ENCODE measurements at places on chromosomes 3 and 15.

GRCh38 chr3:112143689-112144088, 10.6 kb upstream of the GCSAM start:
- DNase-seq: no peak

DNA sequence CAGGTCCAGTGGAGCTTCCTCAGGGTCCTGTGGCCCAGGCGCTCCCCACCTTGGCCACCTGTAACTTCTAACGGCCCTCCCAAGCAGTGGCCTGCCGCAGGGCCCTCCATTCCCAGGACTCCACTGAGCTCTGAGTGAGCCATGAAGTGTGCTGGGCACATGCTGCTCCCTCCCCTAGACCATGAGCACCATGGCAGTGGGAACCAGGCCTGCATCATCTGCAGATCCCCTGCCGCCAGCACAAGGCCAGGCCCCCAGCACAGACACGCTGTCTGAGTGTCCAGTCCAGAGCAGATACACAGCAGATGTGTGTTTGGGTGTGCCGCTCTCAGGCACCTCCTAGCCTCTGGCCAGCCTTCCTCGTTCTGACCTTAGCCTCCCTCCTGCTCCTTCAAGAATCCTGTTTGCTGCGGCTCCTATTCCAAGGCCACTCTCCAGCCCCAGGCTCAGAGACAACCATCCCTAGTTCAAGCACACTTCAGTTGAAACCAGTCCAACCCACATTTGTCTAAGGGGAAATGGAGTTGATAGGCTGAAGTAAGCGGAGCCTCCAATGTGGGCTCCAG, 7.0 kb upstream of the KLF15 start:
- no peak for DNase-seq

GRCh38 chr3:49647741-49648140, 26.4 kb upstream of the APEH start:
- DNase-seq: no peak

DNA sequence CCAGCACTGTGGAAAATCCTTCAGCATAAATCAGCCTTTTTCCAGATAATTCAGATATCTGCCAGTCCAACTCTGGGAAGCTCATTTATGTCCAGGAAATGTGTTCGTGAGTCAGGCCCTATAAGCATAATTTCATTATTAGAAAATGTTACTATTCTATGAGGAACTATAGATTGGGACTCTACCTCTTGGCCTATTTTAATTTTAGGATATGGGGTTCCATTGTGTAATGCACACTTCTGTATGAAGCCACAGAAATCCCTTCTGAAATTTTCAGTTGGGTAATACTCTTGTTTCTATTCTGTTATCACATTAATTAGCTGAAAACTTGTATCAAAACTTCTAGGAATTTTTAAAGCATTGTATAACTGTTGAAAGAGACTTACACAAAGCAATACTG, 43.9 kb upstream of the IL12A start:
- DNase-seq: no peak

GRCh38 chr15:78075490-78076230, 1.9 kb downstream of the TBC1D2B start:
- peak; percentile 26 for DNase-seq

DNA sequence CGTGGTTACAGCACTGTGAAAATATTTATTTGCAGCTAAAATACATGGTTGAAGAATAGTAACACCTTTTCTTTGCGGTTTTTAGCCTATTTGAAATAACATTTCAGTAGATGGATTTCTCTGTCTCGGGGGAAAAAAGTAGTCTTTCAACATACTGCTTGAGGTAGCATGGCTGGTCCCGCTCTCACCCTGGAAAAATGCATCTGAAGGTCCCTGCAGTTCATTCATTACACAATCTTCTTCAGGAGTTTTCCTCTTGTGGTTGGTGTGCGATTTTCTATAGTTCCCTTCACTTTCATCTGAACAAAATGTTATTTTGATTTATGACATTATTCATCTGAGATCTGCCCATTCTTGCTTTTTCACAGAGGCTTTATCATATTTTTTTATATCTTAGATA, 75.9 kb downstream of the STRIT1 start:
- DNase-seq: no peak

DNA sequence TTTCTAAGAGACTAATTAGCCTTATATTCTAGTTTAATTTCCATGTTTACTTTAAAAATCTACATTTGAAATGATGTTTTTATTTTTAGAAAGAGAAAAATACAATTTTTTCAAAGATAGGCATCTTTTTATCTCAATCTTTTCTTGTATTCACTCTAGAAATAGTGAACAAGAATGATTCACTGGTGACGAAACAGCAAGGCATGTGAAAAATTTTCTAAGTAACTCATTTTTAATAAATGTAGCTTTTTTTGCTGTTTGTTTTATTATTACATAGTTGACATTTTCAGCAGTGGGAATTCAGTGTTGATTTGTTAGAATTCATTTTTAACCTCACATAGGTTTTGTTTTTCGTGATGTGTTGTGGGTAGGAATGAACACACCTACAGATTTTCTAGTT, 1226.4 kb downstream of the NSUN3 start:
- DNase-seq: no peak

DNA sequence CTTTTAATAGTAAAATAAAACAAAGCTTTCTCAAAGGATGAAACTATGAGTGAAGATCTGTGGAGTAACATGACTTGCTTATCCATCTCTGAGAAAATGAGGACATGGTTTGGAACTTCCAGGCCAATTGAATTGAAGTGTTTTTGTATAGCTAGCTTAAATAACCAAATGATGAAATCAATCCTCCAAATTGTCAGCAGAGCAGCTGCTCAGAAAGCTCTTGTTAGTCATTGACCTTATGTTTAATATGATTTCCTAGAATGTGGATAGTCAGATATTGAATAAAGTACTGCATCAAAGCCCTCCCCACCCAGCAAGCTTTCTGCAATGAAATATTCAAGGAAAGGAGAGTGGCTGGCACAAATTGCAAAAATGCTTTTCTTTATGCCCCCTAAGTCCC, 437.2 kb downstream of the MFSD1 start:
- no peak for DNase-seq

DNA sequence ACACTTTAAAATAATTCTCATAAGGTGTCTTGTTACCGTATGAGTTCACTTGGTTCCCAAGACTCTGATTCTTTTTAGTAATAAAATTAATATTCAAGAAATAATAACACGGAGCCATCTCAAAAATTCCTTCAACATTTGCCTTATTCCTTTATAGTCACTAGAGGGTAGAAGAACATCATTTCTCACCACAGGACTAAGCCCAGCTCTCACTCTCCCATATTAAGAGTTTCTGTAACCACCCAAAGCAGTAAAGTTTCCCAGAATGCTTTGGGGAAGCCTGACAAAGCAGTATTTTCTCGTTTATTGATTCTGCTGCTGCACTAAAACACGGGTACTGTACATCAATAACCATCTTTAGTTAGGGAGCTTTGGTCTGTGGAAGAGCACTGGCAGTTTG, 114.9 kb downstream of the MCTP2 start:
- no peak for DNase-seq

DNA sequence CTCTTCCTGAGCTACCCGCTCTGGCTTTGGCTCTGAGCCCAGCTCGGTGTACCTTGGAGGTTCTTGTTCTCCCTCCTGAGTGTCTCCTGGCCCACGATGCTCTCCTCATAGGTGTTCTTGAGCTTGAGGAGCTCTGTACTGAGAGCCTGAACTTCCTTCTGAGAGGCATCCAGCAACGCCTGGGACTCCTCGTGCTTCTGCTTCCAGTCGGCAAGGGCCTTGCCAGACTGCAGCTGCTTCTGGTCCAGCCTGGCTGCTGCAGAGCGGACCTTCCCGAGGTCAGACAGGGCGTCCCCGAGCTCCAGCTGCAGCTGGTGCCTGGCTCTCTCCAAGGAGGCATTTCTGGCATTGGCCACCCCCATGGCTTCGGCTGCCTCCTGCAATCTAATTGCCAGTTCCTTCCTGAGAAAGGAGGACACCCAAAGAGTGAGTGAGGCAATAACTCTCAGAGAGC, 99.8 kb downstream of the MYH15 start:
- DNase-seq: no peak

DNA sequence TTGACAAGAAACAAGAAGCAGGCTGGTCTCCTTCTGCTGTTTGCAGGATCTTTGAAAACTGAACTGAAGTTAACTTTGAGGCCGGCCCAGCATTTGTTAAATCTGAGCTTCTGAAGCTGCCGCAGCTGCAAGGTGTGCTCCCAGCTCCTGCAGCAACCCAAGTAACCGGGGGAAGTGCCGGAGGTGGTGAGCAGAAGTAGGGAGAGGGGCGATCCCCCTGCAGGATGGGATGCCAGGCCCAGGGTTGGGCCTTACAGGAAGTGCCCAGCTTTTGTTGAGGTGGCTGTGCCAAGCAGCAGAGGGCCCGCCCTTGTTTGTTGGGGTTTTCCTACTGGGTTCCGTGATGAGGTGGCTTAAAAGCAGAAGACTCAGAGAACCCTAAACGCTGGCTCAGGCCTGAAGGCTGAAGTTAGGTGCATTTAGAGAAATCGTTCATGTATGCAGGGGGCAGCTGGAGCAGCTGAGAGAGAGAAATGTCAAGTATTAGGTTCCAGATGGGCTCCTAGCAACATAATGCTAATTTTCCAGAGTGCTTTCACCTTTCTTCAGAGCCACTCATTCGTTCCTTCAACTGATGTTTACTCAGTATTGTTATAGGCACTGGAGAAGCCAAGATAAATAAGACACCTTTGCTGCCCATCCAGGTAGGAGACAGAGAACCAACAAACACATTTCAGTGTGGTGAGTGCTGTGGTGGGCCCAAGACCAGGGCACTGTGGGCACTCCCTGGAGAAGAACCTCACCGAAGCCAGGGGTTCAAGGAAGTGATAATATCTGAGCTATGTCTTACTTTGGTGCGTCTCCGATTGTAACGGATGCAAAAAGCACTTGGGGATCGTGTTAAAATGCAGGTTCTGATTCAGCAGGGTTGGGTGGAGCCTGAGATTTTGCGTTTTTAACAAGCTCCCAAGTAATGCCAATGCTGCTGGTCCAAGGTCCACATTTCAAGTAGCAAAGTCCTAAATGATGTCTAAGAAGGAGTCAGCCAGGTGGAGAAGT, 42.2 kb upstream of the PLCL2 start:
- no peak for DNase-seq

GRCh38 chr3:107634099-107634489, 111.3 kb downstream of the BBX start:
- DNase-seq: no peak

DNA sequence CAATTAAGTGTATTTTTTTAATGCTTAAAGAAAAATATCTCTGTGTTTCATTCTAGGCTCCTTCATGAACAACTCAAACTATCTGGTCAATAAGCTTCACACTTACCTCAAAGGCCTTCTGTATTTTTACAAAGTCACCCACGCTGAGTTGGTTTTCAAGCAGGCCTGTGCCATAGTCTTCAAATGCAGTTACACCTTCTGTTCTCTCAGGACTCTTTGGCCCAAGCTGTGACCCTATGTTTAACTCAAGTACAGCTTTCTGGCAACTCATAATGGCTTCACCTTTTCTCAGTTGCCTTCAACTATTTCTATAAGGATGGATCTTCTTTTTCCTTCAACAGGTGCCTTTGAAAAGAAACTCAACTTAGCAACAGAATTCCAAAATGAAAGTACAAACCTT, 587 bp downstream of the WDR49 start:
- DNase-seq: no peak

- no peak for DNase-seq
These were observed 42.1 kb upstream of the EPHB1 start for GRCh38 chr3:134752761-134753461.

GRCh38 chr3:57709559-57709958, 16.7 kb upstream of the DENND6A start:
- DNase-seq: no peak

DNA sequence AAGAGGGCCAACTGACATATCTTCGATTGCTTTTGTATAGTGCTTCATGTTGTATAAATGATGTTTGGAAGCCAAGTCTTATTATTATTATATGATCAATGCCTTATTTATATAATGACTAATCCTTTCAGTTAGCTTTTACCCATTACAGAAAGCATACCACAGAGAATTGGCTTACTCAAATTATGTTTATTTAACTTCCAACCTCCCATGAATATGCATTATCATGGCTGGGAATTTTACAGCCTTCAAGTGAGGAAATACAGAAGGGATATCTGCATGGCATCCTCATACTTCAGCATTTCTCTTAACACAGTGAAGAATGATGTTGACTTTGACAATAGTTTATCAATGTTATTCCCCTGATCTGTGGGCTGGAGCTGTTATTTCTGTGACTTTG, 225.9 kb upstream of the GAP43 start:
- DNase-seq: no peak

- no peak for DNase-seq
These were observed 311.6 kb downstream of the CNTN6 start for GRCh38 chr3:1404270-1404962.

- DNase-seq: no peak
These were observed 360.9 kb upstream of the KCNH8 start for GRCh38 chr3:18787441-18787840.

GRCh38 chr3:169072494-169072893, 591.0 kb downstream of the MECOM start:
- no peak for DNase-seq

- DNase-seq: peak; percentile 98
These were observed 74.8 kb downstream of the IL20RB start for GRCh38 chr3:137032465-137033120.

DNA sequence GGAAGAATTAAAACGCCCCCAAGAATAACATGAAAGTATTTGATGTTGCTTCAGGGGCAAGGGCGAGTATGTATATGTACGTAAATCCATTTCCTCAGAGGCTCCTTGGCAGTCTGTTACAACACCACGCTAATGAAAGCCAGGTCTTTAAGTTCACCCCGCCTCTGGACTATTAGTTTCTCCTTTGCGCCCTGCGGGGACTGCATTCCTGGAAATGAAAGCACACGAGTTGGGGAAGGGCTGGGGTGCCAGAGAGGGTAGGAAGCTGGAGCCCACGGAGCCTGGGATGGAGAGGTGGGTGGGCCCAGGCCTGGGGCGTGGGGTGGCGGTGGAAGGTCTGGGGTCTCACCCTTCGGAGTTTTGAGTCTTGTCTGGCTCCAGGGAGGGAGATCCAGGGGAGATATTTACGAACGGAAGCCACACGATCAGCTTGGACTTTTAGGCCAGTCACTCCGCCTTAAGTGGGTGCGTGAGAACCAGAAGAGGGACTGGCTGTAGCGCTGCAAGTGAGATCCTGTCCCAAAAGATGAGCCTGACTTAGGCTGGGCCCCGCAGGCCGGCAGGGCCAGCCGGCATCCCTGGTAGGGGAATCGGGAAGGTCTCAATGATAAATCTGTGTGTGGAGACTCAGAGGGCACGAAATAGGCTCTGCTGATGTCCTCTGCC, 1.6 kb upstream of the PLCL2 start:
- no peak for DNase-seq

GRCh38 chr15:73318463-73319351, 50.1 kb downstream of the HCN4 start:
- peak; percentile 54 for DNase-seq

DNA sequence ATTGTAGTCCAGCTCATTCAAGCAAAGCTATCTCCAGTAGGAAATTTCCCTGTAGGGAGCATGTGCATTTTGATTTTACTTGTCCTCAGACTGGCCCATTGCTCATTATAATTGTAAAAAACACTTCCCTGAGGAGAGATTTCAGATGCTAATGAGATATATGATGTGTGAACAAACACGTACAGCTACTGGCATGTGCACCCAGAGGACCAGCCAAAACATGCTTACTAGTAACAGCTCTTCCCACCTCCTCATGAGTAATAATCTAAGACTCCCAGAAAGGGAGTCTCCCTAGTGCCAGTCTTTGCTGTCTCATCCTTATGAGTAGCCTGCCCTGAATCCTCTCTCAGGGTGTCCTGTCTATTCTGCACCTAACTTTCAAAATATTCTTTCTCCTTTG, 43.4 kb downstream of the FBXO22 start:
- DNase-seq: no peak
